ENCODE measurements at places on chromosomes 12 and 14. TPM values are rescaled to one million over a fixed set of nuclear protein-coding genes. Genes with fewer than 3 reads are reported as not detected.

DNA sequence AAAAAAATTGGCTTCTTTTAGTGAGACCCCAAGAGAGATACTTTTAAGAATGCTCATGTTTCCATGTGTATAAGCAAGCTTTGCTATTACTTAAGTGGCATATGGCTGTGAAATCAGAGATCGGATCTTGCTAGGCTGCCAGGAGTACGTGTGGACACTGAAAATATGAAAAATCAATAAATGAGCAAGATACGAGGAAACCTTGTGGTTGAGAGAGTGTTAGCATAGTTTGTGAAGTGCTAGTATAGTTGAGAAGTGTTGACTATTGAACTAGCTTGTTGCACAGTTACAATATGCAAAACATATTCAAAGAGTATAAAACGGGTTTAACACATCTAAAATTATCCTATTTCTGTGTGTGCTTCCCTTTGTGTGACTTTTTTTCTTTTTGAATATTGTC, 230.9 kb upstream of the NOVA1 start:
- no peak for DNase-seq

DNA sequence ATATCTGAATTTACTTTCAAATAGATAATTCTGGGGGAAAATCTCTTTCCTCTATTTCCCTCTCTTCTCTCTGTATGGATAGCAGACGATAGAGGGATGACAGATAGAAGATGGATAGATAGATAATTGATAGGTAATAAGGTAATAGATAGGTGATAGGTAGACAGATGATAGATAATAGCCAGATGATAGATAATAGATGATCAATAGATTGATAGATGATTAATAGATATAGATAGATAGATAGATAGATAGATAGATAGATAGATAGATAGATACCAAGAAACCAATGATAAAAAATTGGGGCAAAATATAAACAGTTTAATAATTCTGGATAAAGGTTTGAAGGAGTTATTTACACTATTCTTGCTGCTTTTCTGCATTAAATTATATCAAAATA, 26.6 kb upstream of the RIMBP2 start:
- no peak for DNase-seq

GRCh38 chr14:104531421-104532190, 48.0 kb upstream of the C14orf180 start:
- no peak for DNase-seq

- no peak for DNase-seq
Observed at GRCh38 chr12:54418441-54419087, 502 bp downstream of the ITGA5 start.

- no peak for DNase-seq
Observed at GRCh38 chr14:54649056-54649455, 82.1 kb downstream of the SAMD4A start.

DNA sequence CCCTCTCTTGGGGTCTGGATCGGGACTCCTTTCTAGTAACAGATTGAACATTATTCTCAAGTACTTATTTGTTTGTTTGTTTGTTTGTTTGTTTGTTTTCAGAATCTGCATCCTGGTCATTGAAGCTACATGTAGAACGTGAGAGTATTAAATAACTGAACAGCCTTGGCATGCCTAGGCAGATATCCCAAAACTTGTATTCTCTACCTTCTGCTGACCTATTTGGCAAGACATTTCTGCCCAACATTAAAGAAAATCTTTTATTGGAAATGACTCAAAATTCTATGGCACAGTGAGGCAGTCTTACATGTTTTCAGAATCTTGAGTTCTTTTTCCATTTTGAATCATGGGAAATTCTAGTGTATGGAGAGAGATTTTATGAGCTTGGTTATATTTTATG, 165.1 kb upstream of the CNOT2 start:
- no peak for DNase-seq

Gene GPR84
- polyA plus RNA-seq, result 0.21 TPM

Gene MDGA2
- 0.41 TPM for polyA plus RNA-seq

Gene SLC38A6
- 13.7 TPM for polyA plus RNA-seq

Data from muscle of leg (tissue), 16 donors.